ENCODE measurements at places on chromosomes 16 and 17.

DNA sequence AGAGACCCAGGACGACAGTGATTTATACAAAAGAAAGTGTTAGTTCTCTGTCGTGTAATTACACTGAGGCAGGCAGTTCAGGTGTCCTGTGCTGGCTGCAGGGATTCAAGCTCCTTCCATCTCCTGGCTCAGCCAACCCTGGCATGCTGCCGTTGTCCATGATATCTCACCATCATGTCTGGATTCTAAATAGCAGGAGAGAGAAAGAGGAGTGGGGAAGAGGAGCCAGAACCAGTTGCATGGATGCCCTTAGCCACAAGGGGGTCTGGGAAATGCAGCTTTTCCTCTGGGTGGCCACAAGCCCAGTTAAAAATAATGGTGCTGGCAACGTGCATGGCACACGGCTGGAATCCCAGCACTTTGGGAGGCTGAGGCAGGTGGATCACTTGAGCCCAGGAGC lies 9.7 kb downstream of the C16orf54 start:
- no peak for DNase-seq

- no peak for DNase-seq
These were observed 968 bp upstream of the PRKAR1A start for GRCh38 chr17:68511254-68511670.

DNA sequence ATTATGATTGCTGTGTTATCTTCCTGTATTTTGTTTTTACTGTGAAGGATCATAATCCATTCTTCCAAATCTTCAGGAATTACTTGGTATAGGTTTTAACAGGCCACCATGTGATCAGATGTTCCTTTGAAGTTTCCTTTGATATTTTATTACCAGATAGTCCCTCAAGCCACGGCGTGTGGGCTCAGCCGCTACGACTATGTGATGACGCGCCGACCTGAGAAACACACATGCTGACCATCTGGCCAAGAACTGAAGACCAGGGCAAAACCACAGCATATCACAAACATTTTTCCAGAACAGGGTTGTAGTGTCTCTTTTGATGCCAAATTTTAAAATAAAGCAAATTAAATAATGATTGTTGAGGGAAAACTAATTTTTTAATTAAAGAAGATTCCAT lies 47.3 kb downstream of the ZCCHC14 start:
- no peak for DNase-seq

DNA sequence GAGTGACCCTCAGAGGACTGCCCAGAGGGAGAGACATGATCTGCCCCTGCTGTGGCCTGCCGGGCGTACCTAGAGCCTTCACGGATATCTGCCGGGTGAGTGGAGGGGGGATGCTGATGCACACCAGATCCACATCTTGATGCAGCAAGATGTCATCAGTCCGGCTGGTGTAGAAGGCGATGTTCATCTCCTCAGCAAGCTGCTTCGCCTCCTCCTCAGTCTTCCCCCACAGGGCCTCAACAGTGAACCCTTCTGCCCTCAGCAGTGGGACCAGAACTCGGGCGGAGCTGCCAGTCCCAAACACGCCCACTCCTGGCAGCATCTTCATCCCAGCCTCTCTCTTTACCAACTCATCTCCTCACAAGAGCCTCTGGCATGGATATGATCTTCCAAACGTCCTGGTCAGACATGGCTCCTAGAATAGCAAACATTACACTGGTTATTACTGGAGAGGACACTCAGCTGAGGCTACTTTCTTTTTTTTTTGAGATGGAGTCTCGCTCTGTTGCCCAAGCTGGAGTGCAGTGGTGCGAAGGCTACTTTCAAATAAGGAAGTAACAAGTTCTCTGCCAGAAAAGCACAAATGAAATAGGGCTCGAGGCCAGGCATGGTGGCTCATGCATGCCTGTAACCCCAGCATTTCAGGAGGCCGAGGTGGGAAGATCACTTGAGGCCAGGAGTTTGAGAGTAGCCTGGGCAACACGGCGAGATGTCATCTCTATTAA lies 18.9 kb downstream of the C16orf86 start:
- no peak for DNase-seq

DNA sequence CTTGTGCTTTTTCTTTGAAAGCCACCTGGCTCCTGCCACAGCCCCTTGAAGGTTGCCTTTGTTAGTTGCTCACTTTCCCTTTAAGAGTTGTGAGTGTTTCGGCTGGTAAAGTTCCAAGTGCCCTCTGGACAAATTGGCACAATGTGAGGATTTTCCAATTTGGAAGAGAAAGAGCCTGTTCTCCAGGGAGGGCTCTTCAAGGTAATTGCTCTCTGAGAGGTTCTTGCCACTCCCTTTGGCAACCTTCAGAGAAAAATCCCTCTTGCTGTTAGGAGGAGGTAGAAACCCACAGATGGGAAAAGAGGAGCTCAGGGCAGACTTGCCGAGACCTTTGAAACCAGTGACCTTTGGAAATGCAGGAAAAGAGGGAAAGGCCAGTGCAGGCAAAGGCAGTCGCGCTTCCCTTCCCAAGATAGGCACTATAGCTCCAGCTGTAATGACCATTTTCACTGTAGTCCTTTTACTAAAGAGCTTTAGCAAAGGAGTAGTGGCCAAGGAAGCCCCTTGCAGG lies 49.0 kb upstream of the AKAP1 start:
- no peak for DNase-seq

DNA sequence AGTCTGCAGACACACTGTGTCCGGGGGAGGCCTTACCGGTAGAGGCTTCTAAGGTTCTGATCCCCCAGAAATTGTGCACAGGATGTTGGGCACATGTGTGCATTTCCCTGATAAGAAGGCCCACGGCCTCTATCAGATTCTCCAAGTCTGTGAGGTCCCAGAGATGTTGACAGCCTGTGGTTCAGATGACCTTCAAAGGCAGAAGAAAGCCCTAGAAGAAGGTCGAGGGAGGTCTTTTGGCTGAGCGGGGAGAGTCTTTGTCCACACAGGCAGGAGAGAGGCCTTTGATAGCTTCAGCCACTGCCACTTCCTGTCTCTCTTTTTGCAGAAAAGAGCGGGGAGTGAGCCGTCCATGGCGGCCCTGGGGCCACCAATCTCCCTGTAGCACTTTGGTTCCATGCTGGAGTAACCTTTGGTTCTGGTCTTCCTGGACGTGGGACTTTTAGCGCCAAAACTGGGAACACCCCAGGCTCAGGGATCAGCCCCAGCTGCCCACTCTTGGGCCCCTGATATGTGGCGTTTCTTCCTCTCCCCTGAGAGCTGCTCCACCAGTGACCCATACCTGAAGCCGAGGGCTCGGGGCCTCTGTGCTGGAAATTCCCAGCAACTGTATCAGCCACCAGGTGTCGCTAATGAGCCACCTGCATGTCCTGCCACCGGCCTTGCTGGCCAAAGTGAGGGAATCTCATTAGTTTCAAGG lies 28.1 kb upstream of the LGALS9 start:
- peak; percentile 27 for DNase-seq

- no peak for DNase-seq
These were observed 138.0 kb downstream of the ANKFN1 start for GRCh38 chr17:56291226-56291805.

Data from activated CD8-positive, alpha-beta memory T cell treated with anti-CD3 and anti-CD28 coated beads for 1 hour (primary cell).